Activated T-cell treated with anti-CD3 and anti-CD28 coated beads for 4 hours (primary cell): ENCODE measurements at places on chromosomes 7 and 10.

GRCh38 chr10:24904824-24905223 lies 47.6 kb downstream of the PRTFDC1 start:
- DNase-seq: no peak

GRCh38 chr10:117152668-117153067 lies 14.6 kb upstream of the VAX1 start:
- DNase-seq: no peak

DNA sequence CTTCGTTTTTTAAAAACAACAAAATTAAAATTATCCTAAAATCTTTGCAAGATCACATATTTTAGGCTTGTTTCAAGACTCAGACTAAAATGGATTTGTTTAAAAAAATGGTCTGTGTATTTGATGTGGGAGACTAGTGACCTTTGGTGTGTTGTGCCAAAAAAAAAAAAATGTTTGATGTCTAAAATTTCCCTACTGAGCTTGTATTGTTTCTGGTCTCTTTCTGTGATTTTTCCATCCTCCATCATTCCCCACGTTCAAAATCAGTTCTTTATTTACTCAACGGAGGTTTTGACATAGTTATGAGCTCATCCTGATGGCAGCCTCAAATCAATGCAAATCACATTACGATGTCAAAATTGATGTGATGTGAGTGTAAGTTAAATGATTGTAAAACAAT lies 326.2 kb downstream of the RNLS start:
- no peak for DNase-seq

- DNase-seq: no peak
Observed at GRCh38 chr7:69399401-69399800, 198.9 kb upstream of the AUTS2 start.

- no peak for DNase-seq
Observed at GRCh38 chr10:24556126-24556749, 167.4 kb downstream of the ARHGAP21 start.

GRCh38 chr10:44989597-44990301 lies 11.0 kb upstream of the ZNF22 start:
- no peak for DNase-seq

GRCh38 chr10:3874990-3875841 lies 90.2 kb upstream of the KLF6 start:
- DNase-seq: no peak

DNA sequence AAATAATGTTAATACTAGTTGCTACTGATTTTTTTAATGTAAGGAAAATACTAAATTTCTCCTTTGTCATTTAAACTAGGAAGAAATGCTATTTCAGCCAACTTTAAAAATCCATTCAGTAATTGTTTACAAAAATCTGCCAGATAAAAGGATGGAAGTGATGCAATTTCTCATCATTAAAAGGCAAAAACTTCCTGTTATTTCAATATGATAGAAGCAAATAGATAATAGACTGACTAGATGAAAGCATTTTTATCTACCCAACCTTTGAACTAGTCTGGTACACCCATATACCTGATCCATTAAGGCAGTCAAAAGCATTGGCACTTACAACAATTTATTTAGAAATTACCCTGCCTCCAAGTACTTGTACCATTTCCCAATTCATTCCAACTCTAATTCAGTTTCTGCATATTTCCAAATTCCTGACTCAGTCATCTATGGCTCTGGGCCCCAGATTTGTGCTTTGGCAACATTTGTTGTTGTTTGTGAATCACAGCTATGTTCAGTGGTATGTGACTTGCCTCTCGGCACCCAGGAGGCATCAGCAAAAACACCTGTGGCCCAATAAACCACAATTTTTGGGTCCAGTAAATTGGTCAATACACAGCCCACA lies 482.6 kb upstream of the SEMA3A start:
- DNase-seq: no peak

DNA sequence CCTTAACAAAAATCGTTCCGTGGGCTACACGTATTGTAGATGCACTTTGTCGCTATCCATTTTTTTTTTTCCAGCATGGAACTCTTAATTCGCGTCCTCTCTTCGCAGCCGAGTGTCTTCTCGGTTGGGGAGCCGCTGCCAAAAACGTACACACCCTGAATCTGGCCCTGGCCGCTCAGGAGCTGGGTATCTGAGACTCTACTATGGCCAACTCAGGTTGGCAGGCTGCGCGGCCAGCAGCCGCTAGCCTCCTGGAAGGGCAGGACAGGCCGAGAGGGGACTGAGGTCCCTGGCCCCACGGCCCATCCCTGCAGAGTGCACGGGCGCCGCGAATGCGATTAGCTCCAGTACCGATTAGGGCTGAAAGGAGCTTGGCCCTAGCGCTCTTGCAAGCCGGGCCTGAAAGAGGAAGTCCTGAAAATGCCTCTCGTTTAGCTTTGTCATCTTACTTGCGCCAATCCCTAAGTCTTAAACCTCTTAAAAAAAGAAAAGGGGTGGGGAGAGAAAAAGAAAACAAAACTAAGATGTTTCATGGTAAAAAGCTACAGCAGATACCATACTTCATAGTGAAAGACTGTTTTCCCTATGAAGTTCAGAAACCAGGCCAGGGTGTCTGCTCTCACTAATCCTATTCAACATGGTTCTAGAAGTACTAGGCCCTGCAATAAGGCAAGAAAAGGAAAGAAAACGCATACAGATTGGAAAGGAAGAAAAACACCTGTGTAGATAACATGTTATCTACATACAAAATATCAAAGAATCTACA lies 113.2 kb upstream of the RHEB start:
- peak; percentile 21 for DNase-seq

DNA sequence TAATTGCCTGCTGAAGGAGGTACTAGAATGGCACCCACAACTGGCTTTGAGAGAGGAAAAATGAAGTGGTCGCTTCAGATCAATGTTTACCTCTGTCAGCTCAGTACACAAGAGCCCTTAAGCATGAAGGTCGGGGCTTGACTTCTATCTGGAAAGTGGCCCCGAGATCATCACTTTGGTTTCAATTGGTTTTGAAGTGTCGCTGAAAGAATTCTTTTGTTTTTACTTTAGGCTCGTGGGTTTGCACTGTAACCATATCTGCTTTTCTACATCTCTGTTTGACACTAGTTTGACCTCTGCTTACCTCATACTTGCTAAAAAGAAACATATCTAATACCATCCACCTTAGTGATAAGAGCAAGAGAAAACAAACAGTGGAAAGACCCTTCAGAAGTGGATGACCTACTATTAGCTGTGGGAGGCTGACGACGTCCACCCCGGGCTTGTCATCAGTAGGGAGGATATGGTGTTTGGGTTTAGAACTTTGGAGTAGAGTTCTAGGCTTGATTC lies 361.8 kb downstream of the GATA3 start:
- no peak for DNase-seq

DNA sequence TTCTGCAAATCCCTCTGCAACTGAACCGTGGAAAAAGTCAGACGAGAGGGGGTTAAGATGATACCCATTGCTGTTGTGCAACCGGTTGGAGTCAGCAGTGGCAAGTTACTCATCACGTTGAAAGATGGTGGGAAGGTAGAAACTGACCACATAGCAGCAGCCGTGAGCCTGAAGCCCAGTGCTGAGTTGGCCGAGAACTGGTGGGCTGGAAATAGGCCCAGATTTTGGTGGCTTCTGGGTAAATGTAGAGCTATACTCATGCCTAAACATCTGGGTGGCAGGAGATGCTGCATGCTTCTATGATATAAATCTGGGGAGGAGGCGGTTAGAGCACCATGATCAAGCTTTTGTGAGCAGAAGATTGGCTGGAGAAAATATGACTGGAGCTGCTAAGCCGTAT lies 78.6 kb downstream of the ARL5B start:
- DNase-seq: no peak

- DNase-seq: no peak
Observed at GRCh38 chr10:77315496-77316129, 322.0 kb downstream of the KCNMA1 start.

GRCh38 chr10:19958787-19959186 lies 142.6 kb downstream of the PLXDC2 start:
- DNase-seq: no peak

DNA sequence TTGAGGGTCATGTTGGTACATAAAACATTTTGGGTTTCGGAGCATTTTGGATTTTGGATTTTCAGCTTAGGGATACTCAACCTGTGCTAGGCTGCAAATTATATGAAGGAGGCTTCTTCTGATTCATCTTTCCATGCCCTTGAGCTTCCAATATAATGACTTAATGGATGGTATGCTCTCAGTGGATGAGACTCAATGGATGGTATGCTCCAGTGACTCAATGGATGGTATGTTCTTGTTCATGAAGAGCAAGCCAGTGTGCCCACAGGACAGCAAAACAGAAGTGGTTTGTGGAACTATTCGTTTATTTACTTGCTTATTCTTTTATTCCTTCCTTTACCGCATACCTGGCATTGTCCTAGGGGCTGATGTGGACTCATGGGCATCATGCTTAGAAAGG lies 969.6 kb downstream of the LRMDA start:
- no peak for DNase-seq

- DNase-seq: no peak
Observed at GRCh38 chr7:47225387-47226131, 356.4 kb downstream of the TNS3 start.

DNA sequence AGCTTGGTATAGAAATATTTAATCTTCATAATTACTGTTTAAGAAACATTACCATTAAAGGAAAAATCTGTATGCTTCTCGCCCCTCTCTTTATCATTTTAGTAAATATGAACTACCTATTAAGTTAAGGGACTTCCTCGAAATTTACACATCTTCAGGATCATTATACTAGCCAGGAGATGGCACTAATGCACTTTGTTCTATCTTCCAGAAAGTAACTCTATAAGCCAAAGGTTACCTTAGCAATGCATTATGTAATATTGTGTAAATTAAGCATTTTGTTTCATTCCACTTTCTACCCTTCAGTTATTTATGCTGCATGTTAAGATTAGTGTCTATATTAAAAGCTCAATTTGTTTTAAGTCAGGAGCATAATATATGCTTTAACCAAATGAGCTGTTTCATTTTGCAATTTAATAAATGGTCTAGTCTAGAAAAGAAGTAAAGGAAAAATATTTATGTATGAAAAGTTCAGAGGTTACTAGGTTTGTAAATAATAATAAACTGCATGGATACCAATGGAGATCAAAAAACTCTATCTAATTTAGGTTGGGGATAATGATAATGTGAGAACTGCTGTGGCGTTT lies 128.5 kb downstream of the ANKRD7 start:
- no peak for DNase-seq

DNA sequence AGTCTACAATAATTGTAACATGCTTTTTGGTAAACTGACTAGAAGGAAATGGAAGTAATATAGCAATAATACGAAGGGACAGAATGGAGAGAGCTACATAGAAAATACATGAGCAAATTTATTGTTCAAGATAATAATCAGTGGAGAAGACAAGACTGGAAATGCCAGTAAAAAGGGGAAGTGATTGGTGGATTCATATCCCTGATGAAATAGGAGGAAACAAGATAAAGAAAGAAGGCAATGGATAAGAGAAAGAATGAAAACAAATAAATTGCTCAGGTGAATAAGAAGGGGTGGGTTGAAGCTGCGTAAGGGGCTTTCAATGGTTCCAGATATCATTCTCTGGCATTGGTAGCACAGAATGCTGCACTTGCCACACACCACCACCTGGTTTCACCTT lies 135.9 kb downstream of the LRRN3 start:
- DNase-seq: no peak

GRCh38 chr7:134378562-134378961 lies 61.8 kb upstream of the SLC35B4 start:
- DNase-seq: no peak

- no peak for DNase-seq
Observed at GRCh38 chr10:116160271-116160670, 112.7 kb downstream of the GFRA1 start.

DNA sequence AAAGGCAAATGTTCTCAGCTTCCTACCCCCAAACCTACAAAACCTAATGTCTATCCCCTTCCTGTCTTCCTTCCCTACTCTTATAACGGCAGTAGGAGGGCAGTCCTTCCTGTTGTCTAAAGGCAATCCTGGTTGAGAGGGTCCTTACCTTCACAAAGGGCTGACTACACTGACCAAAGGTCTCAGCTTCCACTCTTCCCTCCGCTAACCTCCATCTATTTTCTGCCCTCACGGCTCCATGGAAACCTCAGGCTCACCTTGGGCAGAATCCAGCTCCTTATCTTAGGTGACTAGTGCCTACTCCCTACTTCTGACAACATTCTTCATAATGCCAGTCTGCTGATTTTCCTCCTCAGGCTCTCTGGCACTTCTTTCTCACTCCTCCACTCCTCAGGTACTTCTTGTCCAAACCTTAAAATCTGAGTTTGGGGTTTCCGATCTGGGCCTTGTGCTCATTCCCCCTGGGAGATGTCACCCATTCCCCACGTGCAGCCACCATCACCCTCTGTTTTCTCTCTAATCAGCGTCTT lies 542 bp downstream of the FBXL13 start:
- DNase-seq: no peak

GRCh38 chr7:137790828-137791227 lies 55.9 kb downstream of the DGKI start:
- no peak for DNase-seq
